ENCODE measurements at places on chromosomes 16 and 17.

DNA sequence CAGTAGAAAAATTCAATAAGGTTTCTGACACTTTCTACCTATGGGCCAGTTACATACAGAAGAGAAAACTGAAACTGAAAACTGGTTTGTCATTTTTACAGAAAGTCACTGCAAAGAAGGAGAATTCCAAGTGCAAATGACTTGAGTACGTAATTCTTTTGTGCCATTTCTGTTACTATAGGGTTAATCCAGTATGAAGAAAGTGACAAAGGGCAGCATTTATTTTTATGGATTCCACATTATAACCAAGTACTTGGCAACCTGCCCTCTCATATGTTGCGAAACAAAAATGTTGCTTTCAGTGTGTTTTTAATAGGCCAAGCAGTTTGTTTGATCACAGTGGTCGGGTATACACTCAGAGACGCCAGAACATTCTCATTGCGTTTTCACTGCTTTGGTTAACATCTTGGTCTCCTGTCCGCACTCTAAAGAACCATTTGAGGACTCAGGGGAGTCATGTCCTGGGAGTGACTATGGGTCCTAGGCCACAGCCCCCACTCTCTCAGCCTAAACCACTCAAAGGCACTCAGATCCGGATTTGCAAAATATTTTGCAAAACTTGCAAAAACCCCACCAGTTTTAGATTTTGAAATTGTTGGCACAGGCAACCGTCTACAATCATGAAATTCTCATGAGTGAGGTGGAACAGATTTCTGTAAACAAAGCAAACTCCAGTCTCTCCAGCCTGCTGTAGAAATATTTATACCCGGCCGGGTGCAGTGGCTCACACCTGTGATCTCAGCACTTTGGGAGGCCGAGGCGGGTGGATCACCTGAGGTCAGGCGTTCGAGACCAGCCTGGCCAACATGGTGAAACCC, 15.4 kb upstream of the HELZ start:
- no peak for DNase-seq

GRCh38 chr16:1432388-1433262, 1.7 kb downstream of the PERCC1 start:
- no peak for DNase-seq

DNA sequence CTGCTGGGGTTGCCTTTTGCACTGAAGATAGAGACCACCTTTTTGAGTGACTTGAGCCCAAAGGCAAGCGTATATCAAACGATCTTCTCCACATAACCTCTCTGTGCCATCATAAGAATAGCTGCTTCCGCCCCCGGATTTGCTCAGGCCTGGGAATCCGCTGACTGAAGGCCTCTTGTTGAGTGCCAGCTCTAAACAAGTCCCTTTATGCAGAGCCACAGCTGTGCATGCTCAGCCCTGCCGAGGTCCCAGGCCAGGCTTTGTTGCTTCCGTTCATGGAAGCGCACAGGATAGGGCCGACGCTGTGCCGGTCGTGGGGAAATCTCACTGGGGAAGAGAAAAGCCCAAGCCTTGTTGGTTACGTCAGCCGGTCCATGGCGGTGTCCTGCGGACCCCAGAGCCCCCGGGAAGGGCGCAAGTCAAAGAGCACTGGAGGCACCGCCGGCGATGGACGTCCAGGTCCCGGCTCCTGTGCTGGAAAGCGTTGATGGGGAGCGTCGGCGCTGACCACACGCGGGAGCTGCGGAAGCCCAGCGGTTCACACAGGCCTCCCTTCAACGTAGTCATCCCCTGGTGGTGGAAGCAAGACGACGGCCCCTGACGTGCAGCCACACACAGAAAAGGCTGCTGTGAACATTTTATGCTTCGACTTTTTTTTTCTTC, 23.5 kb upstream of the RPL13 start:
- DNase-seq, result no peak

DNA sequence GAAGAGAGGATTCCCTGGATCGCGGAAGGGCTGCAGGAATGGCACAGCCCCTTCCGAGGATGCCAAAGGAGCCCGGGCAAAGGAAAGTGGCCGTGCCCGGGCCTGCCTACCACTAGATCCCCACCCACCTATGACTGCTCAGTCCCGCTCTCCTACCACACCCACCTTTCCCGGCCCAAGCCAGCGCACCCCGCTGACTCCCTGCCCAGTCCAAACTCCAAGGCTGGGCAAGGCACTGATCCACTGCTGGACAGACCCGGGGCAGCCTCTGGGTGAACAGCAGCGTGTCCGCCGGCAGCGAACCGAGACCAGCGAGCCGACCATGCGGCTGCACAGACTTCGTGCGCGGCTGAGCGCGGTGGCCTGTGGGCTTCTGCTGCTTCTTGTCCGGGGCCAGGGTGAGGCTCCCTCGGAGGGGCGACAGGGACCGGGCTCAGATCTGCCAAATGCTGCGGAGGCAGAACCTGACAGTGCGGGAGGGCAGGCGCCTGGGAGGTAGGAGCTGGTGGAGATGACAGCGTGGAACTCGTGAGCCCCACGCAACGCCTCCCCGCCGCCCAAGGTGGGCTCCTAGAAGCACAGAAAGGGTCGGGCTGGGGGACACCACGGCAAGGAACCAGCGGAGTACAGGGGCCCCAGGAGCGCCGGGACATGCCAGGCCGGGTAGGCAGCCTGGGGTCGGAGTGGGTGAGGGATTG, at the start of gene CES2:
Gene CES2 (plus strand): TSS at position 203 of the 698 bp plus-strand sequence. CDS start 120 bp downstream, at position 323.
- no peak for DNase-seq

DNA sequence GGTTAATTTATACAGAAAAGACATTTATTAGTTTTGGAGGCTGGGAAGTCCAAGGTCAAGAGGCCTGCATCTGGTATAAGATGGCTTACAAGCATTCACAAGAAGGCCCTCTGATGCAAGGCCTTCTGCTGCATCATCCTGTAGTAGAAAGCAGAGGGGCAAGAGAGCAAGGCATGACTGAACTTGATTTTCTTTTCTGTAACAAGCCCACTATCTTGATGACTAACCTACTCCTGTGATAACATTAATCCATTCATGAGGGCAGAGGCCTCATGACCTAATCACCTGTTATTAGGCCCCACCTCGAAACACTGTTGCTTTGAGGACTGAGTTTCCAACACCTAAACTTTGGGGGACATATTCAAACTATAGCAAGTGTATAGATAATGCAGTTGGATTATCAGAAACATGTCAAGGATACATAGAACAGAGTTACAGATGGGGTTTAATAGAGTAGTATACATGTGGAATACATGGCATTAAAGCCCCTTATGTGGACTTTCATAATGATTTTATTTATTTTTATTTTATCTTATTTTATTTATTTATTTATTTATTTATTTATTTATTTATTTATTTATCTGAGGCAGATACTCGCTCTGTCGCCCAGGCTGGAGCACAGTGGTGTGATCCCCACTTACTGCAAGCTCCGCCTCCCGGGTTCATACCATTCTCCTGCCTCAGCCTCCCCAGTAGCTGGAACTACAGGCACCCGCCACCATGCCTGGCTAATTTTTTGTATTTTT, 88.2 kb downstream of the CHD9 start:
- no peak for DNase-seq

GRCh38 chr16:85360323-85361277, 248.3 kb upstream of the CIBAR2 start:
- DNase-seq, result no peak

GRCh38 chr17:29929006-29929532, 959 bp downstream of the SSH2 start:
- DNase-seq, result no peak

GRCh38 chr16:66539623-66540469, 10.1 kb downstream of the TK2 start:
- DNase-seq, result no peak

DNA sequence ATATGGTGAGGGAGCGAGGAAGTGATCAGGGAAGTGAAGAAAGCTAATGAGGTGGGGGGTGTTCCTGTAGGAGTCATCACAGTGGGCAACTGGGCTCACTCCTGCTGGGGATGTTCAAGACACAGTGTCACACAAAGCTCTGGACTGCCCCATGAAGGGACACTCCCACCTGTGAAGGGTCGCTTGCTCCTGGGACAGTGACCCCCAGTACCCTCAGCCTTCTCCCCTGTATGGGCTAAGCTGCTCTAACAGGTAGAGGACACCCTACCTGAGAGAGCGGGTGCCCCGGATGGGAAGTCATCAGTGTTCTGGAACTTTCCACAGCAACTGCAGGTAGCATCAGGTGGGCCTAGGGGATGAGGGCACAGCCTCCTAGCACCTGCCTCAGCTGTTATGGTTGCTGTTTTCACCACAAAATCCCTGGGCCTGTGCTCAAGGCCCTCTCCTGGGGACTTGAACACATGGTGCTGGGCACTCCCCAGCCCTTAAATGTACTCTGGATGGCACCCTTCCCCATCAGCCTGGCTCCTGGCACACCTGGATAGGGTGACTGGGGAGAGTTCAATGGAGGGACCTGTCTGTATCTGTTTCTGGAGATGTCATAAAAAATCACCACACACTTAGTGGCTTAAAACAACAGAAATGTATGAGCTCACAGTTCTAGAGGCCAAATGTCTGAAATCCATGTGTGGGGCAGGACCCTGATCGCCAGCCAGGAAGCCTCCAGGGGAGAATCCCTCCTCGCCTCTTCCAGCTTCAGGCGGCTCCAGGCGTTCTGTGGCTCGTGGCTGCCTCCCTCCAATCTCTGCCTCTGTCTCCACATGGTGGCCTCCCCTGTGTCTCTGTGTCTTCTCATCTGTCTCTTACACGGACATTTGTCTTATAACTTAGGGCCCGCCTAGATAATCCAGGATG, 104.0 kb upstream of the CDH5 start:
- DNase-seq, result no peak
